ENCODE measurements at places on chromosomes 4 and X. TPM values are rescaled to one million over a fixed set of nuclear protein-coding genes. Genes with fewer than 3 reads are reported as not detected.

Gene SHROOM2
- total RNA-seq = 13.0 TPM

Gene ITIH6
- not detected for total RNA-seq

Gene PLCXD1
- 15.6 TPM for total RNA-seq

Gene APLN
- total RNA-seq = 2.5 TPM

Gene MAGEB10
- total RNA-seq = not detected
